GM12891 (cell line): ENCODE measurements at places on chromosomes 2 and 18.

GRCh38 chr2:167386694-167387093, 498.4 kb downstream of the XIRP2 start:
- DNase-seq = no peak

GRCh38 chr2:45859682-45860081, 208.2 kb downstream of the PRKCE start:
- DNase-seq = no peak

DNA sequence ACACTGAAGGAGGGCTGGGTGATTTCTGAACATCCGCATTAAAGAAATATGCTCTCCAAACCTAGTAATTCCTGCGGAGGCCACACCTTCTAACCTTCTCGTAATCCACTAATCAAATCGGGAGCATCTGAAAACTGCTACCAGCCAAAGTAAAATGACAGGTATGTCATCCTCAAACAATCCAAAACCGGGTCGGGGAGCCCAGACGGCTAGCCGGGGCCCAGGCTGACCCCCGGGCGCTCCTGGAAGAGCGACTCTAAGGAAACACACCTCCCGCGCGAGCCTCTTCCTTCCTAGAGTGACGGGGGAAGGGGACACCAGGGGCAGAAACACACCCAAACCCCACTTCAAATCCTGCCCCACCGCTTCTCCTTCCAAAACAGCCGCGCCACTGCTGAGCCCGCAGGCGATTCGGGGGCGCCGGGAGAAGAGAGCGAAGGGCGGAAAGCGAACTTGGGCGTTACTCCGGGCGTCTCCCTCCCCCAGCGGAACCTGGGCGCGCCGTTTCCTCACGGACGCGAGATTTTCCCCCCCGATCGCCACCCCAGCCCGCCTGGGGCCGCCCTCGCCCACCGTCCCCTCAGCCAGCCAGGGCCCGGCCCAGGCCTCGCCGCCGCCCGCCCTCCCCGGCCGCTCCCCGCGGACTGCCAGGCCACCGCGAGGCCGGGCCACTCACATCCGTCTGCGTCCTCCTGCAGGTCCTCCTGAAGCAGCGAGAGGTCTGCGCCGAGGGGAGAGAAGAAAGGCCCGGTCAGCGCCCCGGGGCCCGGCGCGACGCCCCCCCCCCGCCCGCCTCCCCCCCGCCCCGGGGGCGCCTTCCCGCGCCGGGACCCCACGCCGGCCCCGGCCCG, 584 bp downstream of the PPP4R1 start:
- peak; percentile 24 for DNase-seq

- no peak for DNase-seq
Observed at GRCh38 chr18:63878925-63879324, 8.6 kb upstream of the SERPINB2 start.

DNA sequence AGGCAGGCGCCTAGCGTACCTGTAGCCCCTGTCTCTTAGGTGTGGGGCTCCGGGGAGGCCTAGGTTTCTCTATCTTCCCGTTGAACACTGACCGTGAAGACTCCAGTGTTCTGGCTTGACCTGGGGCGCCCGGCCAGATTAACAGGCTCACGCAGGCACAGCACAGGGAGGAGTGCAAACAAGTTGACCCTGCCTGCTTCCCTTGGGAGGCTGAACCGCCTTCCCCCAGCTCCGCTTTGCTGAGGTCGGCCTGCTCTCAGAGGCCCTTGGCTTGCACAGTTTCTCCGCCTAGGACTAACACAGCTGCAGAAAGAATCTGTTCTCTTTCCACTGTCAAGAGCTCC, 567 bp downstream of the PCYOX1 start:
- no peak for DNase-seq

- no peak for DNase-seq
Observed at GRCh38 chr2:144004742-144005141, 515.2 kb downstream of the ZEB2 start.

DNA sequence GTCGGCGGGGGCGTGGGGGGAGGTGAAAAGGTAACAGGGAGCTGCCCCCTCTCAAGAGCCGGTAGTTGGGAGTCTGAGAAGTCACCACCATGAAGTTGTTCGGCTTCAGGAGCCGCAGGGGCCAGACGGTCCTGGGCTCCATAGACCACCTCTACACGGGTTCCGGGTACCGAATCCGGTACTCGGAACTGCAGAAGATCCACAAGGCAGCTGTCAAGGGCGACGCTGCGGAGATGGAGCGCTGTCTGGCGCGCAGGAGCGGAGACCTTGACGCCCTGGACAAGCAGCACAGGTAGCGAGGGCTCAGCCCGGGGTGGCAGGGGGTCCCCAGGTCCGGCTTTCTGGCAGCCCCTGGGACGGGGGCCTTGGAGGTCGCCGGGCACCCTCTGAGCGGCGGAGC, 47.1 kb upstream of the ZNF519 start:
- no peak for DNase-seq

DNA sequence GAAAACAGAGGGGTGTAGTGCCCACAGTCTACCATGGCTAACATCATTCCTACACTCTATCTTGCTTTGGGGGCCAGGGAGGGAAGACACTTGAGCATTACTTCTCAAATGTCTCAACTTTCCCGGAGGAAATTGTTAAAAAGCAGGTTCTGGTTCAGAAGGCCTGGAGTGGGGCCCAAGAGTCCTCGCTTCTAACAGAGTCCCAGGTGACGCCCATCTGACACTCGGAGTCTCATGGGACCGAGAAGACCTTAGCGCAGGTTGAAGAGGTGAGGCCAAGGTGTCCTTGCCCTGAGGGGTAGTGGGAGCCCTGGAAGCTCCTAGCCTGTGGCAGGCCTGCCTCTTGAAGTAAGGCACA, 40.1 kb downstream of the ZFP36L2 start:
- no peak for DNase-seq

GRCh38 chr18:48711651-48712486, 173.0 kb downstream of the CTIF start:
- no peak for DNase-seq

- DNase-seq = no peak
Observed at GRCh38 chr2:96954011-96954846, 32.2 kb downstream of the FAM178B start.

GRCh38 chr2:71748227-71748626, 294.9 kb downstream of the DYSF start:
- DNase-seq = no peak

- DNase-seq = no peak
Observed at GRCh38 chr2:57990118-57990725, 56.4 kb upstream of the VRK2 start.

GRCh38 chr2:7891312-7891711, 790.5 kb upstream of the ID2 start:
- no peak for DNase-seq

DNA sequence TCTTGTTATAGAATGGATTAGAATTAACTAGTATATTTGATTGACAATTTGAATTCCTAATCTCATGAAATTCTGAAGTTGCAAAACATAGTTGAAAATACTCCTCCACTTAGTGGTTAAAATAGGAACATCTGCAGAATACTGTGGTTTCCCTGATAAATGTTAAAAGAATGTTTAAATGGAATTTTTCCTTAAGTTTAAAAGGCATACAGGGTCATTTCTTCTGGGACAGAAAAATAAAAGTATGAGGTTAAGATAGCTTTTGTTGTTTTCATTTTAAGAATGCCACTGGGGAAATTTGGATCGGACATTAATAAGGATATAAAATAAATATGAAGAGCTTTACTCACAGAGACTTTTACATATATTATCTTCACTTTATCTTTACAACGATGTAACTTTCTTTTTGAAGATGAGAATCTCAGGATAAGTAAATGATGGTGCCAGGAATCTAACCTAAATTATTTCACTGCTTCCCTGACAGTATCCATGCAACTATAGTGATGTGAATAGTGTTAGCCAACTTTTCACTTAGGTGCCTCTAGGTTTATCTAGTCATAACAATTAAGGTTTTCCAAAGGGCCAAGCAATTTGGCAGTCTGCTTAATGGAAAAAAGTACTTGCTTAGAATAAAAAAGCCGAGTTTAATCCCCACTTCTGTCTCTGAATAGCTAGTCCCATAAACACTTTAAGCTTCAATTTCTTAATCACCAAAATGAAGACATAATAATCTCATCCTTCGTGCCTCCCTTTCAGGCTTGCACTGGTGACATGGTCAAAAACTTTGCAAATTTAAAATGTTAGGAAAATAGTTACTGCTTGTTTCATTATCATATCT, 151.8 kb upstream of the STK17B start:
- DNase-seq = no peak

- no peak for DNase-seq
Observed at GRCh38 chr18:53984021-53984420, 240.4 kb downstream of the MBD2 start.

DNA sequence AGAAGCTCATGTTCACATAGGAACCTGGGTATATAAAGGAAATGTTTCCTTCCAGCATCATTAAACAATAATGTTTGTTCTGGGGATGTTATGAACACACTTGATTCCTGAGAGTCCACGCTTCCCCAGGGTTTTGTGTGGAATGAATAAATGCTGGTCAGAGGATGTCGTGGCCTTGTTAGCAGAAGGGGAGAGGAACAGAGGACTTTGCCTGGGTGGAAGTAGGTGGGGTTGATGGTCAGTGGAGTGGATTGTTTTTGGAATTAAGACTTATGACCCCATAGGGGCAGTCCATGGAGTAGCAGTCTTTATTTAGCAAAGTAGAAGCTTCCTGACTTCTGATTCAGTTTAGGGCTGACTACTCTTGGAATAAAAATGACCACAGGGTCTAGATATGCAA, 139.6 kb downstream of the MYO1B start:
- DNase-seq = no peak

- DNase-seq = no peak
Observed at GRCh38 chr18:11246495-11247300, 97.3 kb upstream of the PIEZO2 start.

DNA sequence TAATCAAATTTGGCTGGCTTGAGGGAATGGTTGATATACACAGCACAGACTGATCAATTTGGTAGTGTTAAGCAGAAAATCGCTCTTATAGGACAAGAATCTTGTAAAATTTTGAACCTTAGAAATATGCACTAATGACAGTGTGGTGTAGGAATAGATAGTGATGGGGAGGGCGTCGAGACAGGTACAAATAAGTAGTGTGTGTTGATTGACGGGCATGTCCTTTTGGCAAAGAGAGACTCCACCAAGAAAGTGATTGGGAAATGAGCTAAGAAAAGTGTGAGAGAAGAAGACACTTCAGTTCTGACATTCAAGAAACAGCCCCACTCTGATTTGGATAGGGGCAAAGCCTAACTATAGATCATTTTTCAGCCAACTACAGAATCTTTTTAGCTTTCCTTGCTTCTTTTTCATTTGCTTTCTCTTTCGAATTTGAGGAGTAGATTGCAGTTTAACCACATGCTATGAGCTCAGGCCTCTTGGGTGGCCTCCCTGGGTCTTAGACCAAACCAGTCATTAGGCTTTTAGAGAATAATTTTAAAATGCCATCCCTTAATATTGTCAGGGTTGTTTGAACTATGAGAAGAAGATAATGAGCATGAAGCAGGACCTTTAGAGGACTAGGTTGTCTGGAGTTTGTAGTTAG, 127.1 kb downstream of the CERS6 start:
- no peak for DNase-seq

DNA sequence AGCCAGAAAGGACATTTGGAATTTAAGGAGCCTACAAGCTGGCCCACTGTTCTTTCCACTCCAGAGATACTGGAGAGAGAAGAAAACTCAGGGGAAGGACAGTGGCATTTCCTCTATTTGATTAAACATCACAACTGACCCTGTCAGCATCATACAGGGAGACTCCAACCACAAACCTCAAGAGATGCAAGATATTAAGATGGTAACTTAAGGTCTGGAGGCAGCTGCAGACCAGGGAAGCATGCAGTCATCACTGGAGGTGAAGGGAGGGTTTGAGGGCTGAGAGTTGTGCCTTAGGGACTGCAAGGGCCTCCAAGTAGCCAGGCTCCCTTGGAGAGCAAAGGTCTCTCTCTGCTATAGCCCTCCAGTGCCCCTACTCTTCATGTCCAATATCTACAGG, 67.4 kb downstream of the RNF152 start:
- DNase-seq = no peak

DNA sequence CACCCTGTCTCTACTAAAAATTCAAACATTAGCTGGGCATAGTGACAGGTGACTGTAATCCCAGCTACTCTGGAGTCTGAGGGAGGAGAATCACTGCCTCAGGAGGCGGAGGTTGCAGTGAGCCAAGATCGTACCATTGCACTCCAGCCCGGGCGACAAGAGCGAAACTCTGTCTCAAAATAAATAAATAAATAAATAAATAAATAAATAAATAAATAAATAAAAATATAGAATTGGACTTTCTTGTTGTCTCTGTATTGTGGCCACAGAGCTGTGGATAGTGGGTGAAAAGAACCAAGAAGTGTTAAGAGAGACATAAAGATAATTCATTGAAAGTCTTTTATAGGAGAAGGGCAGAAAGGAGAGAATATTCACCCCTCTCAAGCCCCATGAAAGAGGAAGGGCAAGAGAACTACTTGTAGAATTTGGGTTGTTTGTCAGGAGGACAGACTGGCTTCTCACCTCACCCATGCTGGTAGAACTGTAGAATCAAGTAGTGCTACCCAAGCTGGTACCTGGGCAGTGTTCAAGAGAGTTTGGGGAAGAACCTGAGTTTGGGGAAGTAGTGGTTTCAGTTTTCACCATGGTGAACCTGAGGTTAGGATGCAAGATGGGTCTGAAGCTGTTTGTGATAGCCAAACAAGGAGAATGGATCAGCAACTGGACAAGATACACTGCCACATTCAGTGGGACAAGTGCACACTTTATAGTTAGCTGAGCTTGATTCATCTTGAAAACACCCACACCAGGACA, 256.5 kb downstream of the CD226 start:
- no peak for DNase-seq

DNA sequence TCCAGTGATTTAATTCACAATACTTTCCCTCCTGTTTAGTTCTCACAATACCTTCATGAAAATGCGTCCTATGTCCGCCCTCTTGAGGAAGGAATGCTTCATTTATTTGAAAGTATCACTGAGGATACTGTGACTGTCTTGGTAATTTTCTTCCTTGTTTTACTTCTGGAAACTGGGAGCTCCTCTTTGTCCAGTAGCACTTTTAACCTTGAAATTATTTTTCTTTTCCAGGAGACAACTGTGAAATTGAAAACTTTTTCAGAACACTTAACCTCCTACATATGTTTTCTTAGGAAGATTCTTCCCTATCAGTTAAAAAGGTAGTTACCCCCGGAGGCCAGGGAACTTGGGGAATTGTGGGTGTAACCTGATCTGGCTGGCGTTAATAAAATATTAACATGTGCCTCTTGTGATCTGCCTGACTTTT, 58.9 kb upstream of the STON1 start:
- DNase-seq = no peak

DNA sequence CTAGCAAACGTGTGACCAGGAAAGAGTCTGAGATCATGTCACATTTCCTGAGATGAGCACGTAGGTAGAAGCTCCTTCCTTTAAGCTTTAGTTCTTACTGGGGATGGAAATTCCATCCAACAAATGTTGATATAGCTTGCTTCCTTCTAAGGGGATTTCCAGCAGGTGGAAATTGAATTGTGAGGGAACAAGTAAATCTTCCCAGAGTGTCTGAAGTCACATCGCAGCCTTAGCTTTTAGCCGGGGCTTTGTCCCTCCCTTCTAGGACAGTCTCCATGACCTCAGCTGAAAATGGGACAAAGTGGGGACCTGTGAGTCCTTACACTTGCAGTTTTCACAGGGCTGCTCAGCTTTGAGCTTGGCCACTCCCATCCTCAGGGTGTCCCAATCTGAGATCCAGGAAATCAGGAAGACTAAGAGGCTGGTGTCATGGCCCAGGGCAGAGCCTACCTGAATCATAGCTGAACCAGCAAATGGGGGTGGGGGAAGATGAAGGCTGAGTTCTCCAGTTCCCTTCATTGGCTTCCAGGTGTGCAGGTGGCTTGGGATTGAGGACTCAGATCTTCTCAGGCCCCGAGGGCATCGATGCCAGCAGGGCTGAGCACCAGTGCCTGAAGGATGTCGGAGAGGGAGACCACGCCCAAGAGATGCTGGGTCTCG, 8.3 kb downstream of the PRKAG3 start:
- no peak for DNase-seq

GRCh38 chr18:47953471-47953931, 23.0 kb upstream of the SMAD2 start:
- DNase-seq = no peak
